ENCODE measurements at places on chromosomes 2 and 18.

DNA sequence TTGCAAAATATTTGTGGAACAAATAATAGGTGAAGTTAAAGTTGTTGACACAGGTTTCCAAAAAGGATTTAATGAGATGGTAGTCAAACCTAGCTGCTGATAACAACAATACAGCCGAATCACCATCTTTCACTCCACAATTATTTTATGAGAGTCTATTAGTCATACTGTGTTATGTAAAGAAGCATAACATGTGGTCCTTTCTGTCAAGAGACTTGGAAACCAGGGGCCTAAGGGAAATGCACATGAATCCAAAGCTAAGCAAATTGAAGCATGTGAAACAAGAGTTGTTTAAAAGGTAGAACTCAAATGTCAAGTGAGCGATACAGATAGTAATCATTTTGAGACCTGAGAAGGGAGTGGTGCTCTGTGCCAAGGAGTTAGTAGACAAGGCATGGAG, 16.0 kb downstream of the CD28 start:
- no peak for DNase-seq

GRCh38 chr2:24945907-24946306, 25.8 kb downstream of the DNAJC27 start:
- DNase-seq = no peak

DNA sequence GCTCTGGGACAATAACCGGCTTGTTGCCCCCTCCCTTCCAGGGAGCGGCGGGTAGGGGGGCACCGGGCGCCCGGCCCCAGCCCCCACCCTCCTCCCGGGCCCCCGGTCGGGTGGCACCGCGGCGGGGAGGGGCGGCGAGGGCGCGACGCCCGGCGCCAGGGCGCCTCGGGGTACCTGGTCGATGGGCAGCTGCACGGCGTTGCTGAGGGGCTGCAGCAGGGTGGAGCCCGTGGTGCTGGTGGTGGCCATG, 193 bp downstream of the MBOAT2 start:
- no peak for DNase-seq

DNA sequence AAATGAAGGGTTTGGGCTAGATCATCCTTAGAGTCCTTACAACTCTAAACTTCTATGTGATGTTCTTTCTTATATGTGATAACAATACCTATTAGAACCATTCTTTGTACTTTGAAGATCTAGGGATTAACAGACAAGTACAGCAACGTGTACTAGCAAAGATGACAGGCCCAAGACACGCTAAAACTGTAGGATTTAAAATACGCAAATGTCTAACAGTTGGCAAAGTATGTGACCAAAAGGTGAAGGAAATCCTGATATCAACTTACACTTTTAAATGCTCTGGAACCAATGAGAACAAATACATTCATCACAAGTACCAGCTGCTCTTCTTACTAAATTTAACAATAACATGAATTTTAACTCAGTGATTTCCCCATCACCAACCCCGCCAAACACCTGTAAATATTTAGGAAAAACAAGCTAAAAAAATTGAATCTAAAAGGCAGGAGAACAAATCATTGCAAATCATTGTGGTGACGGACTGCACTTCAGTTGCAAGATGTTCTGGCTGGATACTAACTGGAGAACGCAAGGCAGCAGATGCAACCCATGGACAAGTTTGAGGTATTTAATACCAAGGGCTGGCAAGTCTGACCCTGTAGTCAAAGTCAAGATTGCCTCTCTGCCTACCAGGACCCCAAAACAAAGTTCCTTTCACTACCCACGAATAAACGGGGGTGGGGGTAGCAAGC, 1.4 kb downstream of the ANKRD44 start:
- no peak for DNase-seq

- no peak for DNase-seq
These were observed 91.0 kb downstream of the ITGB1BP1 start for GRCh38 chr2:9332136-9332852.

GRCh38 chr2:75565472-75566462, 5.0 kb upstream of the EVA1A start:
- DNase-seq = no peak

DNA sequence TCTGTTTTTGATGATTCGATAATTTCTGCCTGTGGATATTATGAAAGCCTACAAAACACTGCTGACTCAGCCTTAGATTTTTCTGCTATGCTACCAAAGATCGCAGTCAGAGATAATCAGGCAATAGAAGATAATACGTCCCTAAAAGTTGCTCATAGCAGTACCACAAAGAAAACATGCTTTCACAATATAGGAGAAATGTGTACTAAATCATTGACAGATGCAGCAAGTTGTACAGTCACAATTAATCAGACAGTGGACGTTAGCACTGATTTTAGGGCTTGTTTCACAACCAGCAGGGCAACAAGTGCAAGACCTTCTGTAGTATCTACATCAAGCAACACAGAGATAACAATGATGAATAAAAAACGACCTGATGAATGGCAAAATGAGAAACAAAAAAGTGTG, 19.5 kb downstream of the RBM44 start:
- DNase-seq = no peak

- no peak for DNase-seq
These were observed 54.8 kb downstream of the DNMT3A start for GRCh38 chr2:25286723-25287483.

- DNase-seq = no peak
These were observed 96.9 kb upstream of the CTAGE1 start for GRCh38 chr18:22514655-22515054.

DNA sequence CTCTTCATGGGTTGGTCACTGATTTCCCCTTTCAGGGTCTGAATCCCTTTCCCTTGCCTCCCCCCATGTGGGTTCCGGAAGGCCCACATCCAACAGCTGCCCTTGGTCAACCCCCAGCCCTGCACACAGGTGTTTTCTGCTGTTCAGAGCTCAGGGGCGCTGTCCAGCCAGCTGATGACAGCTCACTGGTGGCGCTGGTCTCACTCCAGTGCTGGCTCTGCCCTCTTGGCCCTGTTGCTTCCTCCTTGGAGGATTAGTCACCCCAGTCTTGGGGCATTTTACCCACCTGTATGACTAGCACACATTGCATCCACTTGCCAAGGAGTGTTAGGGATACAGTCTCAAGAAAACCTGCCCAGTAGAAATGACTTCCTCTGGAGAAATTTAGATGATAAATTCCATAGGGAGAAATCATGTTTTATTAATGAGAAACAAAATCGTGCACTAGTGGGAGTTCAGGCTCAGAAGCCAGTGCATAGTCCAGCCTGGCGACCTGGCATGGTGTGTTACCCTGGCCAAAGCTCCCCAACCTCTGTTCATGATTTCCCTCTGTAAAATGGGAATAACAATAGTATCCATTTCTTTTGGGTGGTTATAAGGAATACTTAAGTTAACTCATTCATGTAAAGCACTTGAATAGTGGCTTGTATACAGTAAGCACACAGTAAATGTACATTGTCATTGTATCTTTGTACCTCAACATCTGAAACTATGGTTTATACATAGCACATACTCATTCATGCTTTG, 21.6 kb downstream of the CRIM1 start:
- DNase-seq = no peak

- peak; percentile 71 for DNase-seq
These were observed 37.5 kb downstream of the POLR1A start for GRCh38 chr2:86068136-86068588.

- DNase-seq = no peak
These were observed 16.1 kb downstream of the CALCRL start for GRCh38 chr2:187431911-187432310.

- no peak for DNase-seq
These were observed 191.1 kb upstream of the REV1 start for GRCh38 chr2:99680946-99681345.

DNA sequence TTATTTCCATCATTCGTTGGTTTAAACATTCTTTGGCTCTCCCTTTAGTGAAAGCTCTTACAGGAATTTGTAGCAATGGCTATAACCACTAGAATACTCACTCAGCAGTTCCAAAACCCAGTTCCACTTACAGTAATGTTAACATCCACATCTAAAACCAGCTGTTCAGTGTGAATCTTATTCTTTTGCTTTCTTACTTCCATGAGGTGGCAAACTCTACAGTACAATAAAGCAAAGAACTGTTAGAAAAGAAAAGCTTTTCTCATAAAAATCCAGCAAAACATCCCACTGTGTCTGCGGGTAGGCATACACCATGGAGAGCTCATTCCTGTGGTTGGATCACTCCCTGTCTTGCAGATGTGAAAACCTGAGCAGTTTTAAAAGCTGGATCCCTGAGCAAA, 147.1 kb downstream of the ARHGAP28 start:
- no peak for DNase-seq

DNA sequence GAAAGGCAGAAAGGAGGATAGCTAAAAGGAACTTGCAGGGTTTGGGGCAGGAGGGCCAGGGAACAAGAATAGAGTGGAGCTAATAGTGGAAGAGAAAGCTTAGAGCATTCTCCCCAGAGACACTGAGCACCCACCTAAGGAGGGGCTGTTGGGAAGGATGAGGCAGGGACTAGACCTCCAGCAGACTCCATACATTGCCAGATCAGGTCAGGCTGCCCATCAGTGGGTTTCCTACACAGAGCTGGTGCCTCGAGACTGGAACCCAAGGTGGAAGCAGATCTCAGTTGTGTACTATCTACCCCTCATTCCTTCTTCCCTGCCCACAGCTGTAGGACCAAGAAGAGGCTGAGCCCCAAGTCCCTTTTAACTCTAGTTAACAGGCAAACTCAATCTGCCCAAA, 148.5 kb downstream of the ZFP36L2 start:
- DNase-seq = no peak

DNA sequence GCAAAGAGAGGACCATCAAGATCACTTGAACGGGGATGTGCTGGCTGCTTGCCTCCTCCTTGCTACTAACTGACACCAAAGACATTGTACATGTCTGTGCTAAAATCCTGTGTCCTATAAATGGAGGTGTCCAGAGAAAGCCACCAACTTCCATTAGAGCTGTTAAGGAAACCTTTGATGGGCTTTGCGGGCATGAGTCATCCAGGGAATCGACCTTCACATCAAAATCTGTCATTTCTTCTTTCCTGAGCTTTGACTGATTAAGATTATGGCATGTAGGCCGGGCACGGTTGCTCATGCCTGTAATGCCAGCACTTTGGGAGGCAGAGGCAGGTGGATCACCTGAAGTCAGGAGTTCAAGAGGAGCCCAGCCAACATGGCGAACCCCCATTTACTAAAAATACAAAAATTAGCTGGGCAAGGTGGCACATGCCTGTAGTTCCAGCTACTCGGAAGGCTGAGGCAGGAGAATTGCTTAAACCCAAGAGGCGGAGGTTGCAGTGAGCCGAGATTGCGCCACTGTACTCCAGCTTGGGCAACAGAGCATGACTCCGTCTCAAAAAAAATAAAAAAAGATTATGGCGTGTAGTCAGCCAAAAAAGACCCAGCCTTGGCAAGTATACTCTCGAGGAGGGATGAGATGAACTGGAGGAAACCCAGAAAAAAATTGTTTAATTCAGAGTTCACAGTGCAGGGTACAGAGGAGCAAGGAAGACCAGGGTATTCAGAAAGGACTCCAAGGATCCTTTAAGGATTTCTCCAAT, 115.8 kb downstream of the CABLES1 start:
- DNase-seq = no peak

- DNase-seq = no peak
These were observed 131.6 kb upstream of the DLGAP1 start for GRCh38 chr18:4586731-4587130.

DNA sequence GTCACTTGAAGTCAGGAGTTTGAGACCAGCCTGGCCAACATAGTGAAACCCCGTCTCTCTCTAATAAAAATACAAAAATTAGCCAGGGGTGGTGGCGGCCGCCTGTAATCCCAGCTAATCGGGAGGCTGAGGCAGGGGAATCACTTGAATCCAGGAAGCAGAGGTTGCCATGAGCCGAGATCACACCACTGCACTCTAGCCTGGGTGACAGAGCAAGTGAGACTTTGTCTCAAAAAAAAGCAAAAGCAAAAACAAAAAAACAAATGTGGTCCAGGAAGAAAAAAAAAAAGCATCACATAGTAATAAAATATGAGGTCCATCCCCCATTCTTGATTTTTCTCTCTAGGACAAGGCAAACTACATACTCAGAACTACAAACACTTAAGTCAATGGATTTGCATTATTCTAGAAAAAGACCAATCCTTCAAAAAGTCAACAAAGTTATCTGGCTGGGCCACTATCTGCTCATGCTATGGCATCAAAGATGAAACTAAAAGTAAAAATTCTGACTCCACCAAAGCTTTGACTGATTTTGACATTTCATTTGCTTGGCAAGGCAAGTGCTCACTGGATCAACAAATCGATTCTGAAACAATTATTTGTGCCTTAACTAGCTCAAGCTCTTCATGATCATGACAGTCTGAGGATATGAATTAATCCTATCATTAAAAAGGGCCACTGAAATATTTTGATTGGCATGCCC, 28.4 kb downstream of the MEX3C start:
- DNase-seq = no peak

DNA sequence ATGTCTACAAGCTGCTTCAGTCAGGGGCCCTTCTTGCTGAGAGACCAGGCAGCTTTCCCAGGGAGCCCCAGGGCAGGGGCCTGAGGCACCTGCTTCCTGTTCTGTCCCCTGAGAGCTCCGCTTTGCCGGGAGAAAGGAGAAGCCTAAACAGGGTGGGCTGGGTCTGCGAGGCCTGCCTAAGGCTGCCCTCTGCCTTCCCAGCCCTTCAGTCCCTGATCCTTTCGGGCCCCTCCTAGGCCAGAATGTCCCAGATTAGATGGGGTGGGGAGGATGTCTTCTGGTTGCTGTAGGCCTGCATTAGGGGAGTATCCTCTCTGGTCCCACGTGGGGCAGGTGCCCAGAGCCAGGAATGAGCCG, 72.4 kb downstream of the TGOLN2 start:
- DNase-seq = no peak

GRCh38 chr2:29309090-29310029, 194.1 kb downstream of the CLIP4 start:
- no peak for DNase-seq

- DNase-seq = no peak
These were observed 673.8 kb downstream of the ADCYAP1 start for GRCh38 chr18:1578505-1578904.

- no peak for DNase-seq
These were observed 87.4 kb downstream of the MDH1 start for GRCh38 chr2:63676135-63676534.

DNA sequence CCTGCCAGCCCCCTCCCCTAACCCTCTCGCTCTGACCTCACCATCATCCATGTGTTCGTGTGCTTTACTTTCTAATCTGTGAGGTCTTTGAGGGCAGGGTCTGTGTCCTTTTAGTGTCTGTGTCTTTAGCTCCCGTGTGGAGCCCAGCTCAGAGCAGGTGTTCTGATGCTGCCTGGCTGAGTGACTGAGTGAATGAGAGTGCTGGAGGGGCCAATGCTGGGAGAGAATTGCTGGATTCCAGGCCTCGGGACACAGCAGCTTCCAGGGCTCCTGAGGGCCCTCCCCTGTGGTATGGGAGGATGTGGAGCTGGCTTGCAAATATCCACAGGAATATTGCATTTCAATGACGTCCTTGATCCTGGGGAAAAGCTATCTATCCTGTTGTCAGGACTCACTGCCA, 160.6 kb downstream of the ANKRD30B start:
- no peak for DNase-seq
